ENCODE measurements at places on chromosomes 3 and 15.
A peak's percentile ranks its signal among the peaks of the same experiment; 100 is the strongest.

DNA sequence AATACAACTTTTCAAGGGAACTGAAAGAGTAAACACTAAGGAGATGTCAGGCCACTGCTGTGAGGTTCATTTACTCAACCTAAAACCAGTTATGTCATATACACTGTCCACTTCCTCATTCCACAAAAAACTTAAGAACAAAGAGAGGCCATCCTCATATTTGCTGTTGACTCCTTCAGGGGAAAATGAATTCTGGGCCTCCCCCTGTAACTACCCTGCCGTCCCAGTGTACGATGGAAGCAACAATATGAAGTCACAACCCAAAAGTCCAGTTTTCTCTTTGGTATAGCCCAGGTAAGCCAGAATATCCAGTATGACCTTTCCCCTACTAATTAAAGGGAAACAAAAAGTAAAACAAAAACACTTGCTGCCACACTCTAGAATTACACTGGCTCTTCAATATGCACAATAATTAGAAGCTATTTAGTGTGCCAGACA lies 16.2 kb downstream of the CEP152 start:
- DNase-seq, result peak; percentile 25

DNA sequence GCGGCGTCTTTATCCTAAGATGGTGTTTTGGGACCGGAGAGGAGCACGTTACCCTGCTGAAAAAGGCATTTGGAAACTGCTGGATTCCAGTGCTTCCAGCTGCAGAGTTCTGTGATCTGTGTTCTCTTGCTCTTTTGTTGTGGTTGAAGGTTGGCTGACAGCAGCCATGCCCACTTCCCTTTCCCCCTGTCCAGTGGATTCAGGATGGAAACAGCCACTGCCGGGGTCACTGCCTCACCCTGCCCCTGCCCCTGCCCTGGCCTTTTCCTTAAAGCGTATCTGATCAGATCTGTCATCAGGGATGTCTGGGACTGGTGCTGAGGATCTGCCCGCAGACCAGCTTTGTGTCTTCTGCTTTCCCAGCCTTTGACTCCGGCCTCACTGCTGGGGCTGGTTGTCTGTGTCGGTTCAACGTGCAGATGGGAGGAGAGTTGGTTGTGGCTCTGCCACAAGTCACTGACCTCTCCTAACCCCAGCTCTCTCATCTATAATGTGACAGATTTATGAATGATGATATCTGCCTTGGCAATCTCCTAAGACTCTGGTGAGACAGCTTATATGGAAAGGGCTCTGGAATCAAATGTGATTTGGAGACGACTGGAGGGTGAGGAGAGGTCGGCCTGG lies 219.4 kb upstream of the BHLHE40 start:
- peak; percentile 55 for DNase-seq

GRCh38 chr3:194233150-194233549 lies 97.2 kb downstream of the HES1 start:
- DNase-seq, result no peak

DNA sequence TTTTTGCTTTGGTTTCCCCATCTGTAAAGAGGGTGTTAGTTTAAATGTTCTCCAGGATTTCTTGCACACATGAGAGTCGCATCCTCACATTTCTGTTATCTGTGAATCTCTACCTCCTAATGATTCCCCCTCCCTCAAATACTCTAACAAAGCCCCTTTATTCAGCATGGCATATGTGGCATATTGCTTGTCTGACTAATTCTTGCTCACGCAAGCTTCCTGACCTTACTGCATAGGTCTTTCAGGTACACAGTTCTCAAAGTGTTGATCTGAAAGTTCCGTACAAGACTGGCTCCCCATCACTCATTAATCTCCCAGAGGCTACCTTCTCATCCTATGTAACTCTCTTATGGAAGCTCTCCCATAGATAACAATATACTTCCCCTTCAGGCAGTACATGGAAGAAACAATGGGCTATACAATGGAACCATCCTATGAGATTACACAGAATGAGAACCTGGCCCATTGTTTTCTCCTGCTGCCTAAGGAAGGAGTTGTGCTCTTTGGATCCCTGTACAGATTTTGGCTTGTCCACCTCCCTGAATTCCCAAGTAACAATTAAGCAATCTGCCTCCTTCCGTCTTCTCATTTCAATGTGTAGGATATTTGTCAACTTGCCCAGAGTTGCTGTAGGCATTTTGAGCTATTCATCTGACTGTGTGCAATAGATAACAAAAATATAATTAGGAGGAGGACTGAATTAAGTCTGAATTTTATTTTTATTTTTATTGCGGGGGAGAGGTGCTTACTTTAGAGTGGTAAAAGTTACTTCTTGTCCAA lies 51.0 kb downstream of the PPARG start:
- no peak for DNase-seq

DNA sequence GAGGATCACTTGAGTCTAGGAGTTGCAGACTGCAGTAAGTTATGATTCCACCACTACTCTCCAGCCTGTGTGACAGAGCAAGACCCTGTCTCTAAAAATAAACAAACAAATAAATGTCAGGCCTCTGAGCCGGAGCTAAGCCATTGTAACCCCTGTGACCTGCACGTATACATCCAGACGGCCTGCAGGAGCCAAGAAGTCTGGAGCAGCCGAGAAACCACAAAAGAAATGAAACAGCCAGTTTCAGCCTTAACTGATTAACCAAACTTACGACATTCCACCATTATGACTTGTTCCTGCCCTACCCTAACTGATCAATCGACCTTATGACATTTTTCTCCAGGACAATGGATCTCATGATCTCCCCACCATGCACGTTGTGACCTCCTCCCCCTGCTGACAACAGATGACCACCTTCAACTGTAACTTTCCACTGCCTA lies 32.5 kb upstream of the ZKSCAN7 start:
- no peak for DNase-seq

GRCh38 chr15:94032571-94032970 lies 198.8 kb upstream of the MCTP2 start:
- no peak for DNase-seq

GRCh38 chr3:142226474-142226873 lies 1.1 kb upstream of the GK5 start:
- DNase-seq, result no peak

GRCh38 chr3:113185194-113185835 lies 26.0 kb upstream of the BOC start:
- no peak for DNase-seq

- no peak for DNase-seq
Measured at GRCh38 chr15:34102175-34102925, 467 bp downstream of the PGBD4 start.

DNA sequence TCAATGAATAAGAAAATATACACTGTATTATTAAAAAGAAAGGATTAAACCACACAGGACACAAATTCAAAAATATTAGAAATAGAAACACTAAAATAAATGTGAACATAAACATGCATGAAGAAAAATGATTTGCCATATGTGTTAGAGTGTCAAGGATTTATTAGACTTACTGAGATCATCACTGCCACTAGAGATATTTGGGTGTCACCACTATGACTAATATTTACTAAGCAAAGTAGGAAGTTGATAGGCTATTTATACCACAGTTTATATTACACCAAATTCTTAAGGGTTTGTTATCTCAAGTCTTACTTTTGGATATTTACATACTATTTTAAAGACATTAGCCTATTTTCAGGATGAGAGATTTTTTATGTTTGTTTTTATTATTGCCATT lies 575.0 kb upstream of the SGO1 start:
- DNase-seq, result no peak

DNA sequence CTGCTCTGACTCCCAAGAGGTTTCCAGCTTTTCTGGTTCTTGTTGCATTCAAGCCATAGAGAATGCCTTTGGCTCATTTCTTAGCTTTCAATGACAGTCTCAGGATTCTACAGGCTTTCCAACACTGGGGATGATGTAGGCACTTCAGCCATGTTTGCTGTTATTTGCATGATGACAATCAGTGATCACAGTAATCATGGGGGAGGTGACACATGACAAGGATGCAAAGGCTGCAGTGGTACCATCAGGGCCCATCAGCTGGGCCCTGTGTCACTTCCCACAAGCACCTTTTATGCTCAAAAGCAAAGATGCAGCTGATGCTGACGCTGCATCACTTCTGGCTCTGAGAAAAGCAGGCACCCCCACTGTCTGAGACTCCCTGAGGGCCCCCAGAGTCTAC lies 18.6 kb downstream of the EPHB1 start:
- no peak for DNase-seq

DNA sequence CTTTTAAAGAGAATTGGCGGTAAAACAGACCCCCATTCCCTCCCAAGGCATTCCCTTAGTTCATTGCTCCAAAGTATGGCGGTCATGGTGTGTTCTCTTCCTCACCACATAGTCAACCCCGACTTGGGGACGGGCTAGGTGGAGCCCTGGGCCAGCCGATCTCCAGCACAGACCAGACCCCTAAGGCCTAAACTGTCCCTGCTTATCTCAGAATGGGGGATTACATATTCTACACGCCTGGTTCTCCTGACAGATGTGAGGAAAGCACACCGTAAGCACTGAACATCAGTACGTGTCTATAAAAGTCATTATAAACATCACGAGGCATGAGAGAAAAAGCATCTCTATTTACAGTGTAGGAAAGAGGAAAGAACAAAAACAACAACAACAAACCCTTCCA lies 244.5 kb upstream of the STT3B start:
- no peak for DNase-seq

DNA sequence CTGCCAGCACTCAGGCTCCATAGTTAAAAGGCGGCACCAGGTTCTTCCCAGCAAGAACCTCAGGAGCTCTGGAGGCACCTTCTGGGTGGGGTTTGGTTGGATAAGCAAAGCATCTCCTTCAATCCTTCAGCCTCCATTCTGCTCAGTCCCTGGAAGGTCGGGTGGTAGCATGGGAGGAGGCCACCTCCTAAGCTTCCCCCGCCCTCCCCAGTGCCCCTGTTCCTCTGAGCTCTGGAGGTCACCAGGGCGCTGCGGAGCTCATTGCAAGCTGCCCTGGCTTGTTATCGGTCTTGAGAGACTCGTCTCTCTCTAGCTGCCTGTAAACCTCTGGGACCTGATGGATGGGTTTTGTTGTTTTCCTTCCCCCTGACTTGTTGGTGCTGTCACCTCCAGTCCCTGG lies 124.8 kb downstream of the RPLP1 start:
- no peak for DNase-seq

GRCh38 chr3:17040990-17041377 lies 156.2 kb downstream of the PLCL2 start:
- no peak for DNase-seq

DNA sequence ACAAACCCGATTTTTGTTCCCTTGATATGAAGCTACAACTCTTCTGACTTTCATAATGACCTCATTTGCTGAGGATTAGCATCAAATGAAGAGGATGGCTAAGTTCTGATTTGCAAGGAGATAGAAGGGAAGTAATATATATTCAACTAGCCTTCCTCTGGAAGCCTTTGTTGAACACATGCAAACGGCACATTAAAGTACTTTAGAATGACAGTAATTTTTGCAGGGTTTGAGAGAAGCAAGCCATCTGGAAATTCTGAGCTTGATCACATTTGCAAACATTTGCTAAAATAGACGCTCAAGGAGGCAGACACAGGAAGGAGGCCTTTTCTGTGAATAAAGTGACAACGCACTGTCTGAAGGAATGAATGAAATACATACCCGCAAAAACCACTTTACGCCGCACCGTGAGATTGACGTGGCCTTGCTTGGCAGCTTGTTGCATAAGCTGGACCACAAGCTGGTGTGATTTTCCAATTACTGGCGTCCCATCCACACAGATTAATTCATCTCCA lies 657.2 kb downstream of the MAGI1 start:
- DNase-seq, result no peak

Measured in hematopoietic multipotent progenitor cell (in vitro differentiated cells).